ENCODE measurements at places on chromosomes 3 and 15.

- no peak for DNase-seq
Measured at GRCh38 chr15:80550219-80550907, 144.7 kb upstream of the ABHD17C start.

- no peak for DNase-seq
Measured at GRCh38 chr3:102037209-102037608, 187.9 kb downstream of the NFKBIZ start.

DNA sequence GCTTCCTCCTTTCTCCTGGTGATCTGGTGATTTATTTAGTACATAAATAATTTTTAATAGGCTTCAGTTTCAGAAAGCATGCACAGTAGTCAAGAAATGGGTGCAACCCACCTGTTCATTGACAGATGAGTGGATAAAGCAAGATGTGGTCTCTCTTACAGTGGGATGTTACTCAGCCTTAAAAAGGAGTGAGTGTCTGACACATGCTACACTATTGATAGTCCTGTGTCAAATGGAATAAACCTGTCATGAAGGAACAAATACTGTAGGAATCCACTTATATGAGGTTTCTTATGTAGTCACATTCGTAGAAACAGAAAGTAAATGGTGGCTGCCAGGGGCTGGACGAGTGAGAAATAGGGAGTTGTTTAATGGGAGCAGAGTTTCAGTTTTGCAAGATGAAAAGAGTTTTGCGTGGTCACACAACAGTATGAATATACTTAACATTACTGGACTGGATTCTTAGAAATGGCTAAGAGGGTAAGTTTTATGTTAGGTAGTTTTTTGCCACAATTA, 56.0 kb upstream of the PPARG start:
- DNase-seq = no peak

GRCh38 chr15:42704492-42704926, 32.4 kb downstream of the CDAN1 start:
- peak; percentile 34 for DNase-seq

DNA sequence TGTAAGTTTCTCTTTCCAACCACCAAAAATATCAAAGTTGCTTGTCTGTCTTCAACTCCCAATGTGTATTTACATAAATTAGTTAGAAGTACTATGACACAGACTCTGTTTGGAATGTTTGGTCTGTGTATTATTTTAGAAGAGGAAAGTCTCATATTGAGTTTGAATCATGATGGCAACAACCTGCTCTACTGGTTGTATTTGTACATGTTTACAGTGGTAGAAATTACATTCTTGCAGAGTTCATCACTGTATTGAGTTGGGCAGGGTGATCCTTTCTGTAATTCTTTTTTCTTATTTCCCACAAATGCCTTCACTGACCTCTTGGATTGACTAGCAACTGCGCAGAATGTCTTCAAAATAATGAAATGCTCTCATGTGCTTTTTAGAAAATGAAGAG, 149.6 kb downstream of the CHL1 start:
- no peak for DNase-seq

DNA sequence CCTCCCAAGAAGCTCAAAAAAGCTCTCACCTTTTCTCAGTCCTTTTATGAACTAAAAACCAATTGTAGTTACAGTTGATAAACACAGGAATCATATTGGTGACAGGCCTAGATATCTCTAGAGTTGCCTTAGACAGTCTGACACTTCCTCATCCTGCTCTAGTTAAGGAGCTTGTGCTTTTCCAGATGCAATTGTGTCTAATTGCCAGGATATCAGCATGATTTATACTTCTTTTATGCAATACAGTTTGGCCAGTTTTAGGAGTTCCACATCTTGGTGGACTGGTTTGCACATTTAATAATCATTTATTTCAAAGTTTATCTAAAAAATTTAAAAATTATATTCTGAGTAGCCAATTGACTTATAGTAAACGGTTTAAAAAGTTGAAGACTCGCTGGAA, 95.7 kb downstream of the DUT start:
- no peak for DNase-seq

- DNase-seq = peak; percentile 50
Measured at GRCh38 chr15:64693134-64693533, 82.3 kb downstream of the RBPMS2 start.

DNA sequence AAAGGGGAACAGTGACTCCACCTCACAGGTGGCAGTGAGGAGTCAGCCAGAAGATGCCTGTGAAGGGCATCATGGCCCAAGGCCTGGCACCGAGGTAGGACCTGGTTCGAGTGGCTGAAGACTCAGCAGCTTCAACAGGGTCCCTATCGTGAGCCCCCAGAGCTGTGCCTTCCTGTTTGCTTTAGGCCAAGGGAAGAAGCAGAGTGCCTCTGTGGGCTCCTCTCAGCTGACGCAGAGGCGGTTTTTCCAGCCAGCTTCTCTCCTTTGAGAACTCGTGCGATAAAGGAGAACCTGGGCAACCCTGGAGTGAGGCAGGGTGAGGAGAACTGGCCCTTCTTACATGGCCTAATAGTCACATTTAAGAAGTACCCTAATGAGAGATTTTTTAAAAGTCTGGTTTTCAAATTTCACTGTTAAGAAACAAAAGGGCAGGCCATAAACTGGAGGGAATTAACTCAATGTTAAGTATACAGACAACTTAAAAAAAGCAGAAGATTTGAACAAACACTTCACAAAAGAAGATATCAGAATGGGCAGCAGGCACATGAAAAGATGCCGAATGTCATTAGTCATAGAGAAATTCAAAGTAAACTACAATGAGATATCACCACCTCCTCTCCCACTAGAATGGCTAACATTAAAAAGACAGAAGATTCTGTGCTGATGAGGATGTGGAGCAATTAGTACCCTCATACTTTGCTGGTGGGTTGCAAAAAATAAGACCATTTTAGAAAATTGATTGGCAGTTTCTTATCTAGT, 23.1 kb upstream of the MRPS22 start:
- no peak for DNase-seq

GRCh38 chr3:123285479-123285878, 83.7 kb downstream of the SEC22A start:
- no peak for DNase-seq

DNA sequence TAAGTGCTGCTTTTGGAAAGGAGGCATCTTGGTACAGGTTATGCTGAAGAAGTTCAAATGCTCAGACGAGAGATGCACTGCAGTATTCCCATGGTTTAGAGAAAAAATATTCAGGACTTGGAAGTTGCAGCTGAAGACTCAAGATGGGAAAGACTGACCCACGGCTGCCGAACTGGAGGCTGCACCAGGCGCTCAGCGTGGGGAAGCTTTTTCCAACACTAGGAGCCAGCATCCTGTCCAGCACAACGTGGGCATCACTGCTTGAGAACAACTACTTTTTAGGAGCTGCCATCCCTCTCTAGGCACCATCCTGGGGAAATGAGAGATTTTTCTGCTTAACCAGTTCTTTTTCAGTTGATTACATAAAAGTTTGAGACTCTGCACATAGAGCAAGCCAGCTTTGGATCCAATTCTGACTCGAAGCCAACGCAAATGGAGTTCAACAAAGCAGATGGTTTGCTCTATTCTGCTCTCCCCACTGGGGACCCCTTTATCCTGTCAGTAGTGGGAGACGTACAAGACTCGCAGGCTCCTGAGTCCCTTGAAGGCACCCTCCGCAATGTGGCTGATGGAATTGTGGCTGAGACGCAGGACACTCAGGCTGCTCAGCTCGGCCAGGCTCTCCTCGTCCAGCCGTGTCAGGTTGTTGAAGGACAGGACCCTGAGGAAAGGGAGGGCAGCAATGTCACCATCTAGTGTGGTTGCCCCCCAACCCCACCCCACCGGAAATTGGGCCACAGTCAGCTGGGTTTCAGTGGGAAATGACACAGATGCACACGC, 93.8 kb downstream of the LRIG1 start:
- DNase-seq = peak; percentile 70

- DNase-seq = no peak
Measured at GRCh38 chr3:197293605-197294237, 4.7 kb downstream of the DLG1 start.

DNA sequence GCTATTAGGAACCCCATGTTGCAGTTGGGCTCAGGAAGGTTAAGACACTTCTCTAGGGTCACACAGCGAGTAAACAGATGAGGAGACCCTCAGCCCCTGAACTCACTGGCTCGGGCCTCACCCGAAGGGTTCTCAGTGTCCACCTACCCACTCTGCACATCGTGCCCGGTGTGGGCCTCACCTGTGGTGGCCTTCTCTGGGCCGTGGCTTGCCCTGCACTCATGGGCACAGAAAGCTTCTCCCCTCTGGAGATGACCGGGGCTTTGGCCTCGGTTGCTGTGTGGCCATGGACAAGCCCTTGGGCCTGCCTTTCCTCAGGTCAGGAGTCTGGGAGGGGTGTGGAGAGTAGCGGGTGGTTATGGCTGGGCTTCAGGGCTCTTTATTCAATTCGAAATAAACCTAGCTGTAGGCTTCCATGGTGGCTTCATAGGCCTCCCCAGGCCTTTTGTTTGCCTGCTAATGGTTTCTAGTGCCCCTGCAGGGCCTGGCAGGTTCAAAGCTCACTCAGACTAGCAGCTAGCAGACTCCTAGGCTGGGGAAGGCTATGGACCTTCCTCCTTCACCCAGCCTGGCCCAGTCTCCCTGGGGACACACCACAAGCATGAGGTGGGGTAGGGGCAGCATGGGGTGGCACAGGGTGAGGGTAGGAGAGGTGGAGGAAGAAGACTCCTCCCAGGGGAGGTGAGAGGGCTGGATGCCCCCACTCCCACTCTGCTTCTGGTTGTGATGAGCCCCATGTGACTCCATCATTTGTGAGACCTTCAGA, 103.1 kb downstream of the LINGO1 start:
- no peak for DNase-seq

DNA sequence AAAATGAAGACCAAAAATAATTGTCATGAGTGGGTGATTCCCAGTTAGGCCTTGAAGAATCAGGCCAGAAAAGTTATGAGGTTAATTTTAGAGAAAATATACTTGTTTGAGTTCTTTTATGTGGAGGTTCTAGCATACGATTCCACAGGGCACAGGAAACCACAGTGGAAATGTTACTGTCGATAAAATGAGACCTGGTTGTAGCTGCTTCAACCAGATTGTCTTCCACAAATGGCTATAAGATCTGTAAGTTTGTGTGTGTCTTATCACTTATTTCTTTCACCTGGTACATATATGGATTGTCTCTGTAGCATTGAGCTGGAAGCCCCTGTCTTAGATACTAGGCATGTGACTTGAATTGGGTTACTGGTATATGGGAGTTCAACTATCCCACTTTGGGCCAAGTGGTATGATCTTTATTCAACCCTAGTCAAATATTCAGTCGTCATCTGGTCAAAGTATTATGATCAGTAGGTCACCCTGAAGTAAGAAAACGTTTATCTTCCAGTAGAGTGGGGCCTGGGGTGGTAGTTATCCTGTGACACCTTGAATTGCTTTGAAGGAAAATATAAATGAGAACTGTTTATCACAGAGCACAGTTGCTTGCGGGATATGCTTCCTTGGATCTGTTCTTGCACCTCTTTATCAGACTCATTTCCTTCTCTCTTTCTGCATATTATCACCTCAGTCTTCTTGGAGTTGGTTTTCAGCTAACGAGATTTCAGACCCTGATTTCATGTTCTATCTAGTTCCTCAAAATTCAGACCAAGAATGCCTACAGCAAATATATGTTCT, 21.5 kb upstream of the ZNF609 start:
- DNase-seq = no peak

GRCh38 chr3:105465251-105465853, 98.6 kb downstream of the ALCAM start:
- DNase-seq = no peak

DNA sequence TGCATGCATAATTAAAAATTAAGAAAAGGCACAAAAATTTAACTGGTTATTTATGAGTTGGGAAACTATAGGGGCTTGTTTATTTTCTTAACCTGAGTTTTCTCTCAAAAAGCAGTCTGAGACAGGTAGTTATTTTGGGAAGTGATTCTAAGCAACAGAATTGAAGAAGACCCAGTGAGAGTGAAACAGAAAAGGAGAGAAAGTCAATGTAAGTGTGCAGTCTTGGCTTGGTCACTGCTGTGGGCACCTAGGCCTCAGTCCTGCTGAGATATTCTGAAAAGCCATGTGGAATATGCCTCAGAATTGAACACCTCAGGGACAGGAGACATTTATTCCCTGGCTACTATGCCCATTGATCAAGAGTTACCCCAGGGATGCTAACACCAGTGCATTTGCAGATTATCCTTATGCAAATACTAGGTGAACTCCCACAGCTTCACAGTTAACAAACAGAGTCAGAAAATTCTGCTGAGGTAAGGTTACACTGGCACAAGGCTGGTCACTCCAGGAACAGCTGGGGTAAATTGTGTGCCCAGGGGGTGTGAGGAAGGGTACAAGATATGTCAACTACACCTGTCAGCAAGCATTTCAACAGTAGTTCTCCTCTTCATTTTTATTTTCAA, 222.7 kb downstream of the EFHB start:
- DNase-seq = no peak

DNA sequence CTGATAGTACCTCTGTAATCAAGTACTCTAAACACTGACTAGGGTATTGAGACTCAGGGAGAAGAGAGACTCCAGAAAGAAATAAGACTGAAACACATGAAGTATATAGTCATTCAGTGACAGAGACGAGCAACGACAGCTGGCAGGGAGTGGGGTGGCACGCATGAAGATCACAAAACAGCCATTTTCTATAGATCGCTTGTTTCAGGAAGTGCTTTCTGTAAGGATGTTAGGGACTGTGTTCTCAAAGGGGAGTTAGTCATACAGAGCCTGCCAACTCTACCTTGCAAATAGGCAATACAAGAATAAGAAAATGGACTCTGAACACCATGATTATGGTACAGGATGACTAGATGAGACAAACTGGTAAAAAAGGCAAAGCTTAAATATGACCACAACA, 139.5 kb downstream of the TBL1XR1 start:
- DNase-seq = no peak

DNA sequence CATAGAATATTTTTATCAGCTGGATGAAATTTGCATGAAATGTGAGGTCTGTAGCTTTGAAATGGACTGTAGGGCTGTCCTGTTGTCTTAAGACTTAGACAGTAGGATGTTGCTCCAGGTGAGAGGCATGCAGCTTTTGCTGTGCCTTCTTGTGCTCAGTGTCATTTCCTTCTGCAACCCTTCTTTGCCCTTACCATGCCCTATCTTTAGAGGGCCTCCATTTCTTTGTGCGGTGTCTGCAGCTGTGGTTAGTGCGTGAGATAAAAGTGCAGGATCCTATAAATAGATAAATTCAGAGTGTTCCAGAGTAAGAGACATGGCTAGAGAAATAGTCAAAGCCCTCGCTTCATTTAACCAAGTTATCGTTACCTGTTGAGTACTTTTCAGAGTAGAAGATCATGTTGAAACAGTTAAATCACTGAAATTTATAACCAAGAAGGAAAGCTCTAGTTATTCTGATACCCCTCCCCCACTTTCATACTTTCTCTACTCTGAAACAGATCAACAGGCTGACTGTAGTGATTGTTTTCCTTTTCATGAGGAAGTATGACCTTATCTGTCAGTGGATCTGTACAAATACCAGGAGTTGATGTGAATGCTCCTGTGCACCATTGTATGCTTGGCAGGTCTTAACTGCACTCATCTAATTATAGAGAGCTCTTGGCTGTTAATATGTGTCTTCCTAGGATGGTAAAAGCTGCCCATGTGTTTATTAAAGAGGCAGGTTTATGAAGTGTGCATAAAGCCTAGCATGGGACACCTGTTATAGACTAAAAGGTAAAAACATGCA, 18.2 kb downstream of the EIF3J start:
- DNase-seq = no peak
